ENCODE measurements at places on chromosomes 2 and 18.

- no peak overlapping the region for H3K4me3 ChIP-seq
- no peaks in the 10 kb centered on the region for H3K36me3 ChIP-seq
Measured at GRCh38 chr2:62465741-62466502, 40.1 kb downstream of the TMEM17 start.

GRCh38 chr2:234577191-234577590 lies 80.3 kb upstream of the ARL4C start:
- peaks cover 6% of the 10 kb centered on the region for H3K27me3 ChIP-seq
- DNase-seq, result no peak
- H3K4me3 ChIP-seq, result no peak overlapping the region
- no peak overlapping the region for H3K27ac ChIP-seq
- peaks cover 28% of the 10 kb centered on the region for H3K4me1 ChIP-seq

- peaks cover 63% of the 10 kb centered on the region for H3K4me1 ChIP-seq
- H3K36me3 ChIP-seq, result no peaks in the 10 kb centered on the region
- DNase-seq, result peak; percentile 94
- no peaks in the 10 kb centered on the region for H3K27me3 ChIP-seq
Measured at GRCh38 chr2:234164493-234165413, 114.3 kb downstream of the SPP2 start.

DNA sequence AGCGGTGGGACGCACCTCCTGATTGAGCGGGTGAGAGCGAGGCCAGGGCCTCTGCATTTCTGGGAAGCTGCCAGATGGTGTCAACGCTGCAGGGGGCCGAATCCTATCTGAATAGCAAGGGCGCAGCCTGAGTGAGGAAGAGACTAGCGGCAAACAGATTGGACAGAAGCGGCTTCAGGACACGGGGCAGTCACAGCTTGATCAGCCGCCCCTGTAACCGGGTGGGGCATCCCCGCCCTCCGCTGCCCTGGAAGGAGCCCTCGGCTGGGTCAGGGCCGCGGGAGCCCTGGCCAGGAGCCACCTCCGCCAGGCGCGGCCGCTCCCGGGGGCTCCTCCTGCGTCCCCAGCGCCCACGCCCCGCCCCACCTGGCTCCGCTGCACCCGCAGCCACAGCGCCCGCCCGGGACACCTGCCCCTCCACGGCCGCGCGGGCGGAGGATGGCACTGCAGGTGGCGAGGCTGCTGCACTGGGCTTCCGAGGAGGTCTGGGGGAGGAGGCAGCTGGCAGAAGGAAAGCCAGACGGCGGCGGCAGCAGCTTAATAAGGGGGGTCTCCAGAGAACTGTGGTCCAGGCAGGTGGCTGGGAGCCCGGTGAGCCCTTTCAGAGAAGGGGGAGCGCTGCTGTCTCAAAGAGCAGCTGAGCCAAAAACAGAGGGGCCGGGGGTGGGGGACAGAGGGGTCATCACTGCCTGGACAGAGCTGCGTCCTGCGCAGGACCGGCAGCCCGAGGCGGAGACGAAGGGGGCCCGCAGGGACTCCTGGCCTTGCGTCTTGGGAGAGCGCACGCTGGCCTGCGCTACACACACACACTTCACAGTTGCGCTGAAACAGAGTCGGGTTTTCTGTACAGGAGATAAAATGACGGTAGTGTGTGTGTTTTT lies 18.8 kb upstream of the SOX11 start:
- no peak for DNase-seq
- no peak overlapping the region for H3K27ac ChIP-seq
- H3K4me1 ChIP-seq, result no peaks in the 10 kb centered on the region
- no peak overlapping the region for H3K4me3 ChIP-seq
